ENCODE measurements at places on chromosomes 6 and 20. TPM values are rescaled to one million over a fixed set of nuclear protein-coding genes. Genes with fewer than 3 reads are reported as not detected.

GRCh38 chr6:160929361-160929760 is 62.2 kb upstream of the MAP3K4 start:
- DNase-seq = no peak
- H3K4me3 ChIP-seq = no peak overlapping the region
- no peak overlapping the region for H3K27ac ChIP-seq
- peaks cover 5% of the 10 kb centered on the region for H3K27me3 ChIP-seq

- H3K27me3 ChIP-seq = no peaks in the 10 kb centered on the region
- no peaks in the 10 kb centered on the region for H3K36me3 ChIP-seq
- DNase-seq = no peak
- H3K27ac ChIP-seq = no peak overlapping the region
- no peaks in the 10 kb centered on the region for H3K4me1 ChIP-seq
These were observed 17.6 kb downstream of the NANP start for GRCh38 chr20:25606094-25606695.

DNA sequence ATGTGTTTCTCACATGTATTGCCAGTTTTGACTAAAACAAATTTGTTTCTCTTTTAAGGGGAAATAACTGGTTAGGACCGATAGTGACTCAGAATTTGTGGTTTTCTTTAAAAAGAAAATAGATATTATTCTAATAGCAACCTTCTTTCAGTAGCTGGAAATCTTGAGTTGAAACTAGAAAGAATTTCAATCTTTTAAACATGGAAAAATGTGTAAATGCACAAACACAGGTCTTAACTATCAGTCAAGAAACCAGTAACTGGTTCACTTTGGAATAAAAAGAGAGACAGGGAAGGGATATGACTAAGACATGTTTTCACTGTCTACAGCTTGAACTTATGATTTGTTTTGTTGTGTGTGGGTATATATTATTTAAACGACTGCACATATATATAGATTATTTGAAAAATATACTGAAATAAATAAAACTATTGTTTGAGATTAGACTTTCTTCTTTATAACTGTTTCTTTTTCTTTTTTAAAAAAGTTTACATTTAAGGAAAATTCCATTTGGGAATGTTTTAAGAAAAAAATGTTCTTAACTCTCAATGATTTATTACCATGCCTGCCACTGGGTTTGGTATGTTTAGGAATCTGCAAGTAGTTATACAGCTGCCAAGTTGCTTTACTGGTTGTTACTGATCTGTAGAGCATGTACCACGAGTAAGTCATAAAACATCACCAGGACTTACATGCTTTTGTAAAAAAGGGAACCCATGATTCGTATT is 753.3 kb upstream of the MARCKS start:
- no peaks in the 10 kb centered on the region for H3K36me3 ChIP-seq
- no peak overlapping the region for H3K4me3 ChIP-seq
- H3K4me1 ChIP-seq = no peaks in the 10 kb centered on the region
- H3K27me3 ChIP-seq = no peaks in the 10 kb centered on the region
- H3K27ac ChIP-seq = no peak overlapping the region
- DNase-seq = no peak

- H3K27ac ChIP-seq = no peak overlapping the region
- H3K4me3 ChIP-seq = no peak overlapping the region
- H3K36me3 ChIP-seq = no peaks in the 10 kb centered on the region
- no peak for DNase-seq
These were observed 17.8 kb upstream of the COL19A1 start for GRCh38 chr6:69848552-69848951.

- no peak overlapping the region for H3K4me3 ChIP-seq
- no peaks in the 10 kb centered on the region for H3K4me1 ChIP-seq
- H3K27ac ChIP-seq = no peak overlapping the region
These were observed 295.2 kb downstream of the TBC1D7 start for GRCh38 chr6:13033145-13033544.

- H3K27me3 ChIP-seq = no peaks in the 10 kb centered on the region
- H3K4me1 ChIP-seq = peaks cover 5% of the 10 kb centered on the region
- H3K27ac ChIP-seq = no peak overlapping the region
- peak overlapping the region; percentile 55 for H3K4me3 ChIP-seq
These were observed 1.2 kb downstream of the TPD52L1 start for GRCh38 chr6:125154761-125155135.

- H3K36me3 ChIP-seq = no peaks in the 10 kb centered on the region
- H3K27me3 ChIP-seq = no peaks in the 10 kb centered on the region
- peak overlapping the region; percentile 2 for H3K4me3 ChIP-seq
- H3K27ac ChIP-seq = peak overlapping the region; percentile 62
- DNase-seq = no peak
These were observed 36.7 kb downstream of the EBF4 start for GRCh38 chr20:2729251-2729713.

- no peaks in the 10 kb centered on the region for H3K4me1 ChIP-seq
- H3K36me3 ChIP-seq = no peaks in the 10 kb centered on the region
- H3K4me3 ChIP-seq = no peak overlapping the region
- DNase-seq = no peak
- H3K27me3 ChIP-seq = no peaks in the 10 kb centered on the region
- no peak overlapping the region for H3K27ac ChIP-seq
These were observed 131.6 kb upstream of the SOX4 start for GRCh38 chr6:21461844-21462518.

DNA sequence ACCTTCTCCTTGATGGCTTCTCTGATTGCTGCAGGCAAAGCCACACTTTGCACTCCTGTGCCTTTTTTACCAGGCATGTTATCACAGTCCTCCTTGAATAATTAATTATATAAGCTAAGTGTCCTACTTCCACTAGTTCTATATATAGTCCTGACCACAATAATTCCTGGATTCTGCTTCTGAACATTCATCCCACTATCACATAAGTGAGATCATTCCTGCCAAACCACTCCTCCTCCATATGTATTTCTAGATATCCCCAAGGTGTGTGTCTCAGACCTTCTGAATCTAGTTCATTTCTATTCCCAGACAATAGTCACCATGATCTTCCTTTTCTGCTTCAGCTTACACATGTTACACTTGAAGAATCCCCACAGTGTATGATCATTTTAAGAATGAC is 1237.5 kb upstream of the MAP3K7 start:
- no peak for DNase-seq
- no peak overlapping the region for H3K27ac ChIP-seq
- no peaks in the 10 kb centered on the region for H3K4me1 ChIP-seq
- no peaks in the 10 kb centered on the region for H3K36me3 ChIP-seq
- no peaks in the 10 kb centered on the region for H3K27me3 ChIP-seq

- H3K4me1 ChIP-seq = no peaks in the 10 kb centered on the region
- H3K27me3 ChIP-seq = no peaks in the 10 kb centered on the region
- no peak overlapping the region for H3K4me3 ChIP-seq
- H3K36me3 ChIP-seq = no peaks in the 10 kb centered on the region
- H3K27ac ChIP-seq = no peak overlapping the region
These were observed 815.5 kb upstream of the SLC35B3 start for GRCh38 chr6:9250852-9251251.

DNA sequence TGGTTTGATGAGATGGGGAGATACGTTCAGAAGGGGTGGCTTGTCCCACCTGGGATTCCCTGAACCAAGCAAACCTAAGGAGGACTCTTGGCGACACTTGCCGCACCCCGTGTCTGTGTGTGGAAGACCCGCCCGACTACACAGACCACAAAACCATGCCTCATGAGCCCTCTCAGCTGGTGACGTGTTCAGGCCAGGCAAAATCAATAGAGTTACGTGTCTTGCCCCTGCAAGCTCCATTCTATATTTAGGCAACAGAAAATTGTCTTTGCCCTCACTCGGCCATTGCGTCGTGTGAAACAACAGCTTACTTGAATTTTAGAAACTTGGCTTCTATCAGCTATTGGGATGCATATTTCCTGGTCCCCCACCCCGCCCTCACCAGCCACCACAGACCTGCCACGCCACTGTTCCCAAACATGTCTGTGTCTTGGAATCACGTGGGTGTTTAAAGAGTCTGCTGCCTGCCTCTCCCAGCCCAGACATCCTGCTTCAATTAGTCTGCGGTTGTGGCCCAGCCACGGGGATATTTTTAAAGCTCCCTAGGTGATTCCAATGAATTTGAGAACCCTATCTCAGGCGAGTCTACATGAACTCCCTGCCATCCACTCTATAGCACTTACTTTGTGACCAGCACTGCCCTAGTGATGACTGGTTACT is 279.2 kb upstream of the EXOC2 start:
- no peak overlapping the region for H3K27ac ChIP-seq
- H3K36me3 ChIP-seq = no peaks in the 10 kb centered on the region
- H3K27me3 ChIP-seq = no peaks in the 10 kb centered on the region
- H3K4me1 ChIP-seq = no peaks in the 10 kb centered on the region
- no peak overlapping the region for H3K4me3 ChIP-seq

DNA sequence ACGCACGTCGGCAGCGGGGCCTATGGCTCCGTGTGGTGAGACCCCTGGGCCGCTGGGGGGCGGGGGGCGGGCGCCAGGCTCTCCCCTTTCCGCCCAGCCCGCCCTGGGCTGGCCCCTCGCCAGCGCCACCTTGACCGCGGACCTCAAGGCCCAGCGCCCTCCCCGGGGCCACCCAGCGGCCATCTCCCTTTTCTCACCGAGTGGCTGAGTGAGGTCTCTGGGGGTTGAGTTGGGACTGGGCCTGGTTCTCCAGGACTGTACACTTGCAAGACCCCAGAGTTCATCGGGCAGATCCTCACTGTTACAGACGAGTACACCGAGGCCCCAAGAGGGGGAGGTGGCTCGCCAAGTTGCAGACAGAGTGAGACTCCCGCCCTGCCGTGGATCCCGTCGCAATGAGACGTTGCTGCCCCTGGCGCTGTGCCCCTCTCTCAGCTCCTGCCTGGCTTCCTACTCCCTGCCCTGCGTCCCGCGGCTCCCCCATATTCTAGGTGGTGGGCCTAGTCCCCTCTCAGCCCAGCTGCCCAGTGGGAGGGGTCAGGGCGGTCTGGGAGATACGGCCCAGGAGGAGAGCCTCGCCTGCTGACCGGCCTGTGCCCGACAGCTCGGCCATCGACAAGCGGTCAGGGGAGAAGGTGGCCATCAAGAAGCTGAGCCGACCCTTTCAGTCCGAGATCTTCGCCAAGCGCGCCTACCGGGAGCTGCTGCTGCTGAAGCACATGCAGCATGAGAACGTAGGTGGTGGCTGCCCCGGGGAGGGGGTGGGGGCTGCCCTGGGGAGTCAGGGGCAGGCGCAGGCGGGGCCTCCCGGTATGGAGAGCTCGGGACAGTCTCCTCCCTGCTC is 576 bp downstream of the MAPK13 start:
- peaks cover 30% of the 10 kb centered on the region for H3K4me1 ChIP-seq
- peak overlapping the region; percentile 72 for H3K4me3 ChIP-seq
- DNase-seq = peak; percentile 30
- H3K36me3 ChIP-seq = peaks cover 8% of the 10 kb centered on the region
- H3K27me3 ChIP-seq = no peaks in the 10 kb centered on the region

DNA sequence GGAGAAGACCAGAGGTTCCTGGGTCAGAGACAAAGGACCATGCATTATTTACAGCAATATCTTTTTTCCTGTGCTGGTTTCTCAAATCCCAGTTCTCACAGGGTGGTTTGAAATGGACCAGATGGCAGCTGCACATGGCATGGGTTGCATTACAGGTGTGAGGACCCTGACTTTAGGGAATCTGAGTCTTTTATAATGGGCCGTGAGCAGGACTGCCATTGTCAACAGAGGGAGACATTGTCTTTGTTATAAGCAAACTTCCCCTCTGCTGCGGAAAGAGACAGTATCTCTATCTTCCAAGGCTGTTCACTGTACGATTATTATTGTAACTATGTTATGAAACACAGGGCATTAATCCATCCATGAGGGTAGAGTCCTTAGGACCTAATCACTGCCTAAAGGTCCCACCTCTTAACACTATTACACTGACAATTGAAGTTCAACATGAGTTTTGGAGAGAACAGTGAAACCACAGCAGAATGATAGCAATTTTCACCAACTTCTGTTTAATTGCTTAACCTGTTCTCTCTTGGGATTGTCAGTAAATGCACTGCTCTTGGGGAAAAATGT is 156.1 kb upstream of the AGPAT4 start:
- DNase-seq = no peak
- H3K36me3 ChIP-seq = no peaks in the 10 kb centered on the region
- peaks cover 1% of the 10 kb centered on the region for H3K27me3 ChIP-seq
- H3K4me1 ChIP-seq = no peaks in the 10 kb centered on the region
- H3K27ac ChIP-seq = no peak overlapping the region
- H3K4me3 ChIP-seq = no peak overlapping the region

DNA sequence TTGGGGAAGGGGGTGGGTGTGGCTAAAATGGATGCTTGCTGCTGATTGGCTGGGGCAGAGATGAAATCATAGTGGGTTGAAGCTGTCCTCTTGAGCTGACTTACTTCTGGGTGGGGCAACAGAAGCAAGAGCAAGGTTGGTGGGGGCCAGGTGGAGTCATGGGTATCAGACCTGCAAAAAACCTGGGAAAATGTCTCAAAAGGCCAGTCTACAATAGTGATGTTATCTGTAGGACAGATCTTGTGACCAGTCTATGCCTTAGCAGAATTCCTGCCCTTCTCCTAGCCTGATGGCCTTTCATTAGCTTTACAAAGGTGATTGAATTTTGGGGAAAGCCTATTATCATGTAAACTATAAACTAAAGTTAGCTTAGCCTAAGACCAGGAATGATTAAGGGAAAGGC is 945.7 kb downstream of the KIF16B start:
- no peaks in the 10 kb centered on the region for H3K36me3 ChIP-seq
- H3K27ac ChIP-seq = no peak overlapping the region
- no peaks in the 10 kb centered on the region for H3K4me1 ChIP-seq
- DNase-seq = no peak

The ALDH5A1 gene
- 20.6 TPM for total RNA-seq

The MTG2 gene
- total RNA-seq = 24.4 TPM

The ADGRF5 gene
- not detected for total RNA-seq

The LY86 gene
- 3.7 TPM for total RNA-seq

The C20orf96 gene
- total RNA-seq = 4.7 TPM

The RSPO3 gene
- not detected for total RNA-seq

The GSTA4 gene
- 3.8 TPM for total RNA-seq

The BMP7 gene
- not detected for total RNA-seq

The STX11 gene
- 60.5 TPM for total RNA-seq

The NKAIN4 gene
- not detected for total RNA-seq

The TRIM31 gene
- total RNA-seq = not detected
